A172 (cell line): ENCODE measurements at places on chromosomes 13 and 19.

GRCh38 chr19:5825178-5825577 is 14.3 kb downstream of the FUT6 start:
- no peak for DNase-seq

GRCh38 chr19:5152013-5152763 is 183.3 kb downstream of the KDM4B start:
- no peak for DNase-seq

GRCh38 chr13:25762795-25763377 is 288.9 kb downstream of the SHISA2 start:
- peak; percentile 60 for DNase-seq

DNA sequence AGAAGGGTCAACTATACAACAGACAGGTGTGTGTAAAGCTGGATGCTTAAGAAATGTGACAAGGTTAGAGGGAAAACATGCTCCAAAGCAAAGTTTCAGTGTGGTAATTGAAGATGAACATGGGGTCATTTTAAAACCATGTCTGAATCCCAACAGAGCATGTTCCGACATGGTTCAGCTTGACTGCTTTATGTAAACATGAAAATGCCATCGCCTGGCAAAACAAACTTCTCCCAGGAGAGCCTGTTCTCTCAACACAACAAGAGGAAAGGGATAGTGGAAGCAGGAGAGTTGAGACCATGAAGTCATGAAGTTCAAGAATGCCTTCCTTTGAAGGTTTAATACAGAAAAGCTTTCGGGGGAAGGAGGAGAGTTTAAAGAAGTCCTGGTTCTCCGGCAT is 85.8 kb downstream of the EPSTI1 start:
- no peak for DNase-seq

DNA sequence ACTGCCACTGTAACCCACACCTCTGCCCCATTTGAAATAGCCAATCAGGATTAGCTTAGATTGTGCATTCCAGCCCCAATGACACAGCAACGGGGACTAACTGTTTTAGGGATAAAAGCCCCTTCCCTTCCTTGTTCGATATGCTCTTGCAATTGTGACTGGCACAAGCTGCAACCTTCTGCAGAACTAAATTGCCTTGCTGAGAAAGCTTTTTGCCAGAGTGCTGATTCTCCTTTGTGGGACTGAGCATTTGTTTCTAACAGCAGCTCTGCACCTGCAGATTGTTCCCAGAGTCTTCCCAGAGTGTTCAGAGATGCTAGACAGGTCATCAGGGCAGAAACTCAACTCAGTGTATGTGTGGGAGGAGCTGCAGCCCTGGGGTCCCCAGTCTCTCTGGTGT is 115.8 kb downstream of the ZNF675 start:
- DNase-seq, result no peak

DNA sequence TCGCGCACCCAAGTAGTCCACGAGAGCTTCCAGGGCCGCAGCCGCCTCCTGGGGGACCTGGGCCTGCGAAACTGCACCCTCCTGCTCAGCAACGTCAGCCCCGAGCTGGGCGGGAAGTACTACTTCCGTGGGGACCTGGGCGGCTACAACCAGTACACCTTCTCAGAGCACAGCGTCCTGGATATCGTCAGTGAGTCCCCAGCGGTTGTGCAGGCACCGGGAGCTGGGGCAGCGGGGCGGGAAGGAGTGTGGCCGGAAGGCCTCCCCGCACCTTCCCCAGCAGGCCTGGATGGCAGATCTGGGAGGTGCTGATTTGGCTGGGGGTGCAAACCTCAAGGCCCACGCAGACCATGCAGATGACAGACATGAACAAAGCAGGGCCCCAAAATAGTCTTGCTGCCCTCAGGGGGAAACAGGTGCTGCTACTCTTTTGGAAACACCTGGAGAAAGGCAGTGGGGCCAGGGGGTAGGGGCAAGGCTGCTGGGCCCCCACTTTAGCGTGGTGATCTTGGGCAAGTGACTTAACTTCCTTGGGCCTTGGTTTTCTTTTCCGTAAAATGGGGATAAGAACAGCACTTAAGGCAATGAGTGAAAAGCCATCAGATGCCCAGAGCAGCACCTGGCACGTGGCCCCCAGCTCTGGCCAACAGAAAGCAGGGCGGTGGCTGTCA is 4.0 kb downstream of the MAG start:
- no peak for DNase-seq

GRCh38 chr19:29573486-29573885 is 32.6 kb upstream of the POP4 start:
- no peak for DNase-seq

DNA sequence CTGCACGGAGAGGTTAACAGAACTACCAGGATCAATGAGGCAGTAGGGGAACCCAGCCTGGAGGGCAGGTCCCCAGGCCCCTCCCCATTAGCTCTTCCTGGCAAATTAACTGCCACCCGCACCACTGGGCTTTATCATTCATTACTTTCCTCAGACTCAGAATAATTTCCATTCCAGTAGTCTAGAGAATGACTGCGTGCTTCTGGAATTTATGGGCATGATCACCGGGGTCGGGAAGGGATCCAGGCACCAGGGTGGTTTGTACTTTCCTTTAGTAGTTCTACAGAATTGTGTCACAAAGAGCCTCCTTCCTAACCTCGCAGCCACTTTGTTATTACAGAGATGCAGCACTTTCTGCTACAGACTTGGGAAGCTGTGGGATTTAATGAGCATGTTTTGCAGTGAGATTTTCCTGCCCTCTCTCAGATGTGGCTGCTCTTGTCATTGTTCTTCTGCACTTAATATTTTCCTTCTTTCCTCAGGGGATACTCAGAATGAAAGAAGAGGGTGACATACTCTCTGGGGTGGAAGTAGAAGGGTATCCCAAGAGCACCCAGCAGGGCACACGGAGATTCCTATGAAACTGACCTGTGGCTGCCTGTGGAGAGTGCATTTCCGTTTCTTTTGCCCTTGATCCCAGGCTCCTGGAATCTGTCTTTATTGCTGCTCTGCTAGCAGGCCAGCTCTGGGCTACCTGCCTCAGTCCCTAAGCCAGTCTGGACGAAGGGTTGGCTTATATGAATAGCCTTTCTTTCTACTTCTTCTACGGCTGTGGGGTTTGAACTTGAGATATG is 285.0 kb upstream of the SLC10A2 start:
- DNase-seq, result peak; percentile 34

- no peak for DNase-seq
Observed at GRCh38 chr19:57800696-57801095, 14.0 kb downstream of the ZNF552 start.
